ENCODE measurements at places on chromosomes 6 and 20. TPM values are rescaled to one million over a fixed set of nuclear protein-coding genes. Genes with fewer than 3 reads are reported as not detected.

Gene WFDC5
- total RNA-seq = not detected

Gene HUS1B
- 1.2 TPM for total RNA-seq

Gene TTK
- total RNA-seq = not detected

Gene TMEM244
- total RNA-seq = not detected

Gene KCNK16
- total RNA-seq = not detected

Gene DZANK1
- total RNA-seq = 13.1 TPM

Gene DPPA5
- not detected for total RNA-seq

Gene ETV7
- 3.4 TPM for total RNA-seq

Gene MOG
- total RNA-seq = 151 TPM

Gene TMEM63B
- 67.3 TPM for total RNA-seq

Gene STX7
- total RNA-seq = 112 TPM

Gene IP6K3
- 4.4 TPM for total RNA-seq

Gene TFAP2D
- not detected for total RNA-seq

Gene NFATC2
- 5.9 TPM for total RNA-seq

Gene PHACTR3
- total RNA-seq = 109 TPM

Gene TBC1D32
- total RNA-seq = 27.9 TPM

Gene SLC17A1
- total RNA-seq = not detected

Gene RAET1L
- total RNA-seq = not detected

Gene SCGN
- 1.2 TPM for total RNA-seq

Gene ZKSCAN8
- 31.1 TPM for total RNA-seq

Gene JPH2
- 8.8 TPM for total RNA-seq

Gene SIRPB2
- 1.7 TPM for total RNA-seq

Gene RBBP8NL
- not detected for total RNA-seq

Gene ZNF311
- 0.50 TPM for total RNA-seq

Data from dorsolateral prefrontal cortex (tissue), 122 donors.